ENCODE measurements at places on chromosomes 12 and 14.
A peak's percentile ranks its signal among the peaks of the same experiment; 100 is the strongest.

DNA sequence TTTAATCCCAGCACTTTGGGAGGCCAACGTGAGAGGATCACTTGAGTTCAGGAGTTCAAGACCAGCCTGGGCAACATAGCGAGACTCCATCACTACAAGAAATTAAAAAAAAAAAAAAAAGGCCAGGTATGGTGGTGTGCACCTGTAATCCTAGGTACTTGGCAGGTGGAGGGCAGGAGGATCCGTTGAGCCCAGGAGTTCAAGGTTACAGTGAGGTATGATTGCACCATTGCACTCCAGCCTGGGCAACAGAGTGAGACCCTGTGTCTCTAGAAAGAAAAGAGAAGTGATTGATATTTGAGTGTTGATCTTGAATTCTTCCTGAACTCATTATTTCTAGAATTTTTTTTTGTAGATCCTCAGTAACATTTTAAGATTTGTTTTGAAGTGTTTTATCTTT, 59.4 kb downstream of the ADIPOR2 start:
- DNase-seq = no peak

DNA sequence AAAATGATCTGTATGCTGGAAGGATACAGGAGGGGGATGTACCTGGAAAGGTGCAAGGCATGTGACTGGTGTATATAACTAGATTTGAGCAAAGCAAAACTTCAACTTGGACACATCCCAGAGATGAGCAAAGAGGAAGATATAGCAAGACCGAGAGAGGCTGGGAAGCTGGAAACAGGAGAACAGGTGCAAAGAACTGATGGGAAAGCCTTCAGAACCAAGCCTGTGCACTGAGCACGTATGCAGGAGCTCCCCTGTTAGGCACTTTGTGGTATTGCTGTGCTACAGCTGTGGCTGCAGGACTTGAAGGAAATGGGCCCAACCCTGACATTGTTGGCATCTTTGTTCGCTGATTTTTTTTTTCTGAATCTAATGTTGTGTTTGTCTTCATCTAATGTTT, 120.7 kb upstream of the PWP1 start:
- DNase-seq = no peak

DNA sequence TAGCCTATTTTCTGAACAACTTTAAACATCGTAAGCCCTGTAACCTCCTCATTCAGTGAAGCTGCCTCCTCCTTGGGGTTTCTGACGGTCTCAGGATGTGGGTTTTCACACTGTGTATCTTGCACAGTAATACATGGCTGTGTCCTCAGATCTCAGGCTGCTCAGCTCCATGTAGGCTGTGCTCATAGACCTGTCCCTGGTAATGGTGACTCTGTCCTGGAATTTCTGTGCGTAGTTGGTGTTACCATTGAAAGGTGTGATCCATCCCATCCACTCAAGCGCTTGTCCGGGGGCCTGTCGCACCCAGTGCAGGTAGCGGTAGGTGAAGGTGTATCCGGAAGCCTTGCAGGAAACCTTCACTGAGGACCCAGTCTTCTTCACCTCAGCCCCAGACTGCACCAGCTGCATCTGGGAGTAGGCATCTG, 980.5 kb downstream of the TMEM121 start:
- DNase-seq = peak; percentile 89

GRCh38 chr12:96882862-96883261, 24.2 kb upstream of the NEDD1 start:
- no peak for DNase-seq

GRCh38 chr12:58919231-58920101, 838 bp downstream of the LRIG3 start:
- no peak for DNase-seq

- no peak for DNase-seq
These were observed 1.4 kb downstream of the APAF1 start for GRCh38 chr12:98646294-98647090.

GRCh38 chr12:386651-387050, 2.5 kb downstream of the KDM5A start:
- DNase-seq = no peak

DNA sequence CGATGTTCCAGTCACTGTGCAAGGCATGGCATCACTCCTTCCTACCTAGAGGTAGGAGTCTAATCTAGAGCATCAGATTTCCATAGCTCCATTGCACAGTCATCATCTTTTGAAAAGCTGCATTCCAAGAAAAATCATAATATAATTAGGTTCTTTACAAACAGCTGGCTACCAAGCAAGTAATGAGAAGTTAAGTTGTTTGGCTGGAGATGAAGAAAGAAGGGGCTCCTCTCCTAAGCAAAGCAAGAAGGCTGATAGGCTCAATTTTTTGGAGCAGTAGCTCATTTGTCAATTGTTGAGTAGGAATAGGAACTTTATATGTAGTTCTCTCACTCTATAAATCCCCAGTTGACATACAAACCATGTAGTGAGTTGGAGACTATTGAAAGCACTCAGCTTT, 8.3 kb downstream of the FOXJ2 start:
- DNase-seq = no peak

DNA sequence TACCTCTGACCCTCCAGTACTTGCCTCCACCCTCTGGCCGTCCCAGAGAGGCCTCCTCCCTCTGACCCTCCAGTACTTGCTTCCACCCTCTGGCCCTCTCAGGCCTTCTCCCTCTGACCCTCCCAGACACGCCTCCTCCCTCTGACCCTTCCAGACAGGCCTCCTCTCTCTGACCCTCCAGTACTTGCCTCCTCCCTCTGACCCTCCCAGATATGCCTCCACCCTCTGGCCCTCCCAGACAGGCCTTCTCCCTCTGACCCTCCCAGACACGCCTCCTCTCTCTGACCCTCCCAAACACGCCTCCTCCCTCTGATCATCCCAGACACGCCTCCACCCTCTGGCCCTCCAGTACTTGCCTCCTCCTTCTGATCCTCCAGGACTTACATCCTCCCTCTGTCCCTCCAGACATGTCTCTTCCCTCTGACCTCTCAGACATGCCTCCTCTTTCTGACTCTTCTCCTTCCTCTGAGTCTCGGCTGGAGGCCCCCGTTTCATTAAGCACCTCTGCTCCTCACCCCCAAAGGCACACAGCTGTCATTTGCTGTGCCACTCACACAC, 71.9 kb downstream of the PHETA1 start:
- no peak for DNase-seq

DNA sequence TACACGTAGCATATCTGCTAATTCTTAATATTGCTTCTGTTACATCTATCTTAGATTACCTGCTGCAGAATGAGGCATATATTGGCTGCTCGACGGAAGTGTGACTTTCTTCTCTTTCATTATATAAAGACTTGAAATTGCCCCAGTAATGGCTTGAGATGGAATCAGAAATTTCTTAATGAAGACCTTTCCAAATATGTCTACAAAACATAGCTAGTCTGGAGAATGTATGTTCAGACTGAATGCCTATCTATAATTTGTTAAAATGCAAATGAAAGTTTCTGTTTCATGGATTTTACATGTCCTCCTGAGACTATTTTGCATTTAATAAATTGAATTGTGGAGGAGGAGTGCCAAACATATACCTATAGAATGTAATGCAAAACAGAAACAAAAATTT, at the start of gene TAS2R10:
TAS2R10 (minus strand) TSS at position 101 of the 400 bp plus-strand sequence; CDS start at position 12, 89 bp downstream.
- DNase-seq = no peak

DNA sequence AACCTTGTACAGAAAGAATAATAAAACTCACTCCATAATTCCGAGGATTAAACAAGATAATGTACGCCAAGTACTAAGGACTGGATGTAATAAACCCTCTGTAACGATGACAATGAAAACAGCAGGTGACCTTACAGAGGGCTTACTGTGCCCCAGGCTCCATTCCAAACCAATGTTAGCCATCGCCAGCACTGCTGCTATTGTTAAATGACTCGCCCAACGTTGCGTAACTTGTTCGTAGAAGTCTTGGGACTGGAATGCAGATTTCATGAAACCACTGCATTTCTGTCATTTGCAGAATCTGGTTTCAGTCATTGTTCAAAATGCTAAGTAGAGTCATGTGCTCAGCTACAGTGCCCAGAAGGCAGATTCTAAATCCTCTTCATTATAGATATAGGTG, 728 bp upstream of the STON2 start:
- no peak for DNase-seq

DNA sequence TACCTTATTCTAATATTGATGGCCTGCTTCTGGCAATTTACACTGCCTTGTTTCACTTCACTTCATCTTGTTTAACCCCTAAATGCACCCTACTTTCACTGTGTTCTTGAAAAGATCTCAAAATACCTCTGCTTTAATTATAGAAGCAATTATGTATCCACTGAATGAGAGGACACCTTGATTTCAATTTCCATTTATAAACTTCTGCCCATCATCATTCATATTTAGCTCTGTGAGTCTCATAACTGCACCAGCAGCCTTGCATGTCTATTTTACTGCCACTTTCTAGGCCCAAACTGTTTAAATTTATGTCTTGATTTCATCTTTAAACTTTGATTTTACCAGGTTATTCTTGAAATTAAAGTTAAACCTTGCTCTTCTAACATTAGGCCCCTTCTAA, 7.1 kb upstream of the DNAAF2 start:
- no peak for DNase-seq

DNA sequence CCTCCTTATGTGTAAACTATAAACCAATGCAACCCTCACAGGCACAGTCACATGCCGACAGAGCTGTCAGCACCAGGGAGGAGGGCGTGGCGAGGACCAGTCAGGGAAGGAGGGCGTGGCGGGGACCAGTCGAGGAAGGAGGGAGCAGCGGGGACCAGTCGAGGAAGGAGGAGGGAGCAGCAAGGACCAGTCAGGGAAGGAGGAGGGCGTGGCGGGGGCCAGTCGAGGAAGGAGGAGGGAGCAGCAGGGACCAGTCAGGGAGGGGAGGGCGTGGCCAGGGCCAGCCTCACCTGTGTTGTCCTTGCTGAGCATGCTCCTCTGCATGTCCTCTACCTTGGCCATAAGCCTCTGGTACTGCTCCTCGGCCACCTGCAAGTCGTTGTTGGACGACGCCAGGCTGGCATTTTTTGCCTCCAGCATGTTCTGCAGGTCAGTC, 24.2 kb downstream of the GOLGA3 start:
- no peak for DNase-seq

- DNase-seq = no peak
These were observed 332.9 kb downstream of the BCAT1 start for GRCh38 chr12:24615967-24616411.

DNA sequence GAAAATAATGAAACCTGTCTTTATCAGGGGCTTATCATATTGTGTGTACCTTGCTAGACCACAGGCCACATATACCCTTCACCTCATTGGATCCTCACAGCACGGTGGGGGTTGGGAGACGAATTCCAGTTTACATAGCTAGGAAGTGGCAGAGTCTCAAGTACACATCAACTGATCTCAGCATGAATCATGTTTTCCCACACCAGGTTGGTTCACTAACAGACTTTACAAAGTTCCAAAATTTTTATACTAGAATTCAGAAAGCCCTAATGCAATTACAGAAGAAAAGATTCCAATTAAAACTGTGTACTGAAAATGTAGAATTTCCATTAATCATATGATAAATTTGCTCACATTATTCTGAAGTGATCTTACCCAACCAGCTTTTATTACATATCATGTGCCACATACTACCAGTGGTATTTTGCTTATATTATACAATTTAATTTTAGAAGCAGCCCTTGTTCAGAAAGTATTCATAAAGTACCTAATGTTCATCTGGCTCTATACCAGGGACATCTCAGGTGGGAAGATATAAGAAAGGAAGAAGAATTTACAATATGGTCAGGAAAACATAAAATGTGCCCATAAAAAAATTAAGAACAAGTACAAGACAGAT, 196.2 kb downstream of the ITPR2 start:
- DNase-seq = no peak

- DNase-seq = no peak
These were observed 370.7 kb downstream of the TMTC2 start for GRCh38 chr12:83057436-83057835.

DNA sequence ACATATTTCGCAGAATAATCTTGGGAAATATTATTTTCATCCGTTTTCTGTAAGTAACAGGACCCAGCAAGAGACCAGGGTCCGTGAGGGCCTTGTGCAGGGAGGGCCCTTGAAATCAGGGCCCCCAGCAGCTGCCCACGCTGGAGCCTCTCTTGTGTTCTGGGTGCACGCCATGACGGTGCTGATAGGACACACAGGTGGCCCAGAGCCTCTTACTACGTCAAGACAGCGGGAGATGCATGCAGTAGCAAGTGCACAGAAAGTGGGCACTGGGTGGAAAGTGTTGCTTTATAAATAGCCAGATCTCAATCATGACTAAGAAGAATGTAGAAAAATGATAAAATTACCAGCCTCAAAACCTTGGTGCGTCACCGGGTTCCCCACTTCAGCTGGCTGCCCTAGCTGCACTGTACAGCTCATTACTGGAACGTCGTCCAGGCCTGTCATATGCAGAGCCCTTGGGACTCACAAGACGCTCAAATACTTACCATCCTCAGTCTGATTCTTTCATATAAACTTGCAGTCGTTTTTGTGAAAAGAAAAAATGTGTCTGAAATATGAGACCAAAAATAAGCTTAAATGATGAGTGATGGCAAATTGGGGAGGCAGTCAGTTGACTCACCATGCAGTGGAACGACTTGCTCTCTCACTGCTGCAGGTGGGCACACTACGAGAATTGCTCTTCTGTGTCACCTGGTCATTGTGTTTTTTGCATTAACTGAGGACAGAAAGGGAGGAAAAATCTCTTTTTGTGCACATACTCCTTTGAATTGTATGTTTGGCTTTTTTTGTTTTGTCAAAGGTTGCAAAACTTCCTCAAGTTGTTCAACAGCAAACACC, 68.2 kb downstream of the DDX51 start:
- no peak for DNase-seq

DNA sequence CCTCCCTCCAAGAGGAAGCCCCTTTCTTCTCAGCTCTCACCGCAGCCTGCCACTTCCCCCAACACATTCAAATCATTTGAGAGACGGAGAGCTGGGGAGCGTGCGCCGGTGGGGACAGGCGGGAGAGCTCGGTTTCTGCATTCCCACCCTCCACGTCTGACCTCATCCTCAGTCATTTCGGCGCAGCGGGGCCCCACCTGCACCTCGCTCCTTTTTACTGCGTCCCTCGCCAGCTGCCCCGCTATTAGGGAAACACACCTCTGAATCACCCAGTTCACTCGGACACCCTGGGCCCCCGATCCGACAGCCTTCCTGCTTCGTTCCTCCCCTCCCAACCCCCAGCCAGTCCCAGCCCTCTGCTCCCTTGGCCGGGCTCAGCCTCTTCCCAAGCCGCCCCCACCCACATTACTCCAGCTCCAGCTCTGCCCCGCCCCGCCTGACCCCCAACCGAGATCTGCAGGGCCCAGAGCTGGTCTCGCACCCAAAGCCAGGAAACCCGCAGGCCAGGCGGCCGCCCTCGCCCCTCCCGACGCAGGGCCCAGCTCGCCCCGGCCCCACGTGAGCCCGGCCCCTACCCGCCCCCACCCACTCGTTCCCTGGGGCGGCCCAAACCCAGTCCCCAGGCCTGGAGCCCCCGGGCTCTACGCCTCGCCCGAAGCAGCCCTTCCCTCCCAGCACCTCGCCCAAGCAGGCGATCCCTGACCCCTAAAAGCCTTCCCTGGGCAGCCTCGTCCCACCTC, 783 bp downstream of the CORO1C start:
- no peak for DNase-seq

GRCh38 chr12:113844495-113845210, 121.5 kb downstream of the RBM19 start:
- no peak for DNase-seq

- peak; percentile 25 for DNase-seq
These were observed 153.1 kb downstream of the TMEM117 start for GRCh38 chr12:43988838-43989560.

Measured in T-helper 2 cell (primary cell).